ENCODE measurements at places on chromosomes 12 and 14.
A peak's percentile ranks its signal among the peaks of the same experiment; 100 is the strongest.

DNA sequence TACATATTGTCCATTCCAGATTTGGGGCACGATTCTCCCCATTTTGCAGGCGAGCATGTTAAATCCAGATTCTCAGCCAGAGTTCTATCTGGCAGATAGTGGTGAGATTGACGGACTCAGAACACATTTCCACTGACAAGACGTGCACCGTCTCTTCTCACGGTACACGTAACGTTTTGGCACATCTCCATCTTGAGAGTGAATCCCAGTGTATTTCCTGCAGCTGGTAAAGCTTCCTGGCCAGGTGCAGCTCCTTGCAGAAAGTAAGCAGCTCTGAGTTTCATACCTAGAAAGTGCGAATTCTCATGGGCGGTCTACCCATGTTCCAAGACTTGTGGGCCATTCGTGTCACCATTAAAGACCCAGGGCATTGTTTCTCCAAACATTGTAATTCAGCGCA lies 102.6 kb downstream of the TSPAN9 start:
- no peak overlapping the region for H3K4me3 ChIP-seq

- no peak for DNase-seq
- H3K27ac ChIP-seq = no peak overlapping the region
- peaks cover 7% of the 10 kb centered on the region for H3K36me3 ChIP-seq
- H3K4me1 ChIP-seq = peaks cover 4% of the 10 kb centered on the region
- H3K27me3 ChIP-seq = no peaks in the 10 kb centered on the region
Observed at GRCh38 chr12:45268672-45269411, 52.9 kb downstream of the ANO6 start.

- peak overlapping the region; percentile 62 for H3K27ac ChIP-seq
- no peak for DNase-seq
- H3K27me3 ChIP-seq = peaks cover 65% of the 10 kb centered on the region
- no peaks in the 10 kb centered on the region for H3K36me3 ChIP-seq
Observed at GRCh38 chr12:47989666-47990065, 14.6 kb downstream of the COL2A1 start.

DNA sequence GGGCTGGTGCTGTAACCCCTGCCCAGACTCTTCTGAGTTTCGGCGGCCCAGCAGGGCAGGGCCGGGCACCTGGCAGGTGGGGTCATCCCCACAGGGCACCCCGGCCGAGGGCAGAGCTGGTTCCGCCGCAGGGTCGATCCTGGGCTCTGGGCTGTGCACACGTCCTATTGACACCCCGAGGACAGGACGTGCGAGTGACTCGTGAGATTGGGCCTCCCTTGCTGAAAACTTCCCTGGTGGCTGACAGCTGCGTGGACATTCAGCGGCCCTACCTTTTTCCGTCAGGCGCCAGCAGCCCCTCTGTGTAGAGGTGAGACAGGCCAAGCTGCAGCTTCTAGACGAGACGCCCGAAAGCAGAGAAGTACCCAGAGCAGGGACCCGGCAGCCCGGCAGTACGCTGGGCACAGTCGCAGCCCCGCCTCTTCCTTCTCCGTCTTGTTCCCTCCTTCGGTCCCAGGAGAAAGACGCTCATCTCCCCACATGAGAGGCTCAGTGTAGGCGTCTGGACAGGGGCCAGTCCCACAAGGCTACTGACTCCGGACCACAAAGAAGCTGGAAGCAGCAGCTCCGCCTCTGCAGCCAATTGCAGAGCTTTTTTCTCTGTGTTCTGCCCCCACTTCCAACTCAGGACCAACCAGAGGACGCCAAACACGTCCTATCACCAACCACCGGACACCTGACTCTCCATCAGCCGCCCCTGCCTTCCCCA lies at the start of gene LRCOL1:
Gene LRCOL1 (minus strand): TSS at position 532 of the 709 bp plus-strand sequence. CDS start 4,331 bp downstream, outside the sequence.
- DNase-seq = no peak
- peaks cover 38% of the 10 kb centered on the region for H3K27me3 ChIP-seq
- no peak within 1 kb of the TSS for H3K27ac ChIP-seq
- no peaks in the 10 kb centered on the region for H3K4me1 ChIP-seq

- H3K27ac ChIP-seq = no peak overlapping the region
- peaks cover 4% of the 10 kb centered on the region for H3K4me1 ChIP-seq
- DNase-seq = no peak
- H3K36me3 ChIP-seq = no peaks in the 10 kb centered on the region
Observed at GRCh38 chr12:10663869-10664268, 10.0 kb downstream of the STYK1 start.

DNA sequence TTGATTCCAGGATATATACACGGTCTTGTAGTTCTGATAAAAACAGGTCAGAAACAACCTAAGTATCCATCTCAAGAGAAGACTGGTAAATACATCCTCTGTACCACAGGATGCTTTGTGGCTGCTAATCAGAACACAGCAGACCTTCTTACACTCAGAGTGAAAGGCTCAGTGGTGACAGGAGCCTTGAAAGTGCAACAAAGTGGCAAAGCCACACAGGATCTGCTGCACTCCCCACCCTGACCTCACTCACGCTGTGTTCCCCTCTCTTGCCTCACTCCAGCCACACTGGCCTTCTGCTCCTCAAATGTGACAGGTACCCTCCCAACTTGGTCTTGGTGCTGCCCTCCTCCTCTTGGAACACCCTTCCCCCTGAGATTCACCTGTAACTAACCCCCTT lies 98.1 kb upstream of the GRIP1 start:
- H3K27ac ChIP-seq = peak overlapping the region; percentile 67
- H3K4me3 ChIP-seq = peak overlapping the region; percentile 40
- no peaks in the 10 kb centered on the region for H3K36me3 ChIP-seq
- DNase-seq = peak; percentile 77

DNA sequence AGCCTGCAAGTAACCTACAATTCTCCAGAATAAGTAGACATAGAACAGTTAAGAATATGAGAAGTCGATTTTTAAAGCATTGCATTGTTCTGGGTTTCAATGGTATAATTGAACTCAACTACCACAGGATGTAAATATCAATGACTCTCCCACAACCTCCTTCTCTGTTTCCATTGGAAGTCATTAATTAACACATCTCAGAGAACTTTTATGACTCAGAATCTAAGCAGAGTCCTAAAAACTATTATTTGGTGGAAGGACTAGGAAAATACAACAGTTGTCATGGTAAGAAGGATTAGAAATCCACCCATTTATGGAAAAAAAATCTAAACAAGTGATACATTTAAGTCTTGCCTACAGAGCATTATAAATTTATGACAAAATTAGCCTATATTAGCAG lies 21.1 kb upstream of the CPNE8 start:
- no peak overlapping the region for H3K27ac ChIP-seq
- no peaks in the 10 kb centered on the region for H3K4me1 ChIP-seq
- no peak for DNase-seq

- H3K36me3 ChIP-seq = peaks cover 48% of the 10 kb centered on the region
- no peak overlapping the region for H3K4me3 ChIP-seq
- H3K4me1 ChIP-seq = peaks cover 2% of the 10 kb centered on the region
Observed at GRCh38 chr14:21201732-21202462, 46.0 kb upstream of the OR5AU1 start.

All from activated CD4-positive, alpha-beta memory T cell treated with anti-CD3 and anti-CD28 coated beads, Interleukin-2, amount 10 ng/mL, durations not matched to agents 7 days and 5 days (primary cell).